ENCODE measurements at places on chromosomes 16 and 17. TPM values are rescaled to one million over a fixed set of nuclear protein-coding genes. Genes with fewer than 3 reads are reported as not detected.

Gene SECTM1
- polyA plus RNA-seq, result 2.2 TPM

GRCh38 chr17:39625198-39625785, 1.5 kb upstream of the PPP1R1B start:
- no peak for DNase-seq
- no peaks in the 10 kb centered on the region for H3K36me3 ChIP-seq
- no peak overlapping the region for H3K27ac ChIP-seq
- peaks cover 48% of the 10 kb centered on the region for H3K27me3 ChIP-seq
- H3K4me1 ChIP-seq, result peaks cover 34% of the 10 kb centered on the region

GRCh38 chr17:7523033-7523432, 25.8 kb upstream of the TNFSF12 start:
- peaks cover 4% of the 10 kb centered on the region for H3K4me1 ChIP-seq
- no peaks in the 10 kb centered on the region for H3K36me3 ChIP-seq
- no peak overlapping the region for H3K27ac ChIP-seq
- H3K27me3 ChIP-seq, result no peaks in the 10 kb centered on the region

Gene TBX6
- polyA plus RNA-seq, result 0.06 TPM

DNA sequence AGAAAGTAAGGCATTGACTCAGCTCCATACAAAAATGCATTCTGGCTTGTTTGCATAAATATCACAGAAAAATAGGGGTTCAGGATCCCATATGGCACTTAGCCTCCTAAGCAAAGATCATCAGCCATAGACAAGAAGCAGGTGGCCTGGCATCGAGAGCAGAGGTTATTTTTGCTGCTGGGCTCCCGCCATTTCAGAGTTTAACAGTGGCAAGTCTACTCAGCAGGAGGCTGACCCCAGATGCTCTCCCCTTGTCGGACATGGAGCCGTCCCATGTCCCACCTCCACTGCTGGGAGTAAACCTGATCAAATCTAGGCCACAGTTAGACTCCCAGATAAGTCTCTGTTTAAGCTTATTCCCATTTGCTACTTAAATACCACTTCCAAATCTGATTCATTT, 269.1 kb downstream of the FTO start:
- H3K27me3 ChIP-seq, result no peaks in the 10 kb centered on the region
- no peak overlapping the region for H3K27ac ChIP-seq
- H3K4me1 ChIP-seq, result peaks cover 5% of the 10 kb centered on the region
- no peaks in the 10 kb centered on the region for H3K36me3 ChIP-seq

DNA sequence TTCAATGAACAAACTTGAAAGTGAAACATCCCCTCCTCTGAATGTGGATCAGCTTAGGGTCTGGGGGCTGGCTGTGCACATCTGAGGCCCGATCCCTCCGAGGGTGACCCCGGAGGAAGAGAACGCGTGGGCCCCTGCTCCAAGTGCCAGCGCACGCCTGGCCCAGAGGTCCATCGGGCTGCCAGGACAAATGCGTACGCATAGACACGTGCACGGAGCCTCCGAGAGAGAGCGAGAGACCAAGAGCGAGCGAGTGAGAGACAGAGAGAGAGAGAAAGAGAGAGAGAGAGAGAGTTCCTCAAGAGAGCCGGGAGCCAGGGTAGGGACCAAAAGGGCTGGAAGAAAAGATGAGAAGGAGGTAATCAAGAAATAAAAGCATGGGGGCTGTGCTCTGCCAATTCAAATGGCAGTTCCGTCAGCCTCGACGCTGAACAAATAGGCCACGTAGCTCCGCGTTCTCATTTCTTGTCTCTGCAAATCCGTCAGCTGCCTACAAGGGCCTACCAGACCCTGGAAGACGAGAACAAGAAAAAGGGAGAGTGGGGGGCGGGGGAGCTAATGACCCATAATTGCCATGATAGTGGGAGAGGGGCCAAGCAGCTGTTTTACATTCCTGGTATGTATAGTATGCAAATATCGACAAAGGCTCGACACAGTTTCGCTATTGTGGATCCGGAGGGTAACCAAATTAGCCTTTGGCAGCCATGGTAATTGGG, 435.3 kb upstream of the ZFHX3 start:
- no peak overlapping the region for H3K27ac ChIP-seq
- no peaks in the 10 kb centered on the region for H3K4me1 ChIP-seq
- no peaks in the 10 kb centered on the region for H3K36me3 ChIP-seq
- H3K27me3 ChIP-seq, result no peaks in the 10 kb centered on the region
- no peak for DNase-seq

DNA sequence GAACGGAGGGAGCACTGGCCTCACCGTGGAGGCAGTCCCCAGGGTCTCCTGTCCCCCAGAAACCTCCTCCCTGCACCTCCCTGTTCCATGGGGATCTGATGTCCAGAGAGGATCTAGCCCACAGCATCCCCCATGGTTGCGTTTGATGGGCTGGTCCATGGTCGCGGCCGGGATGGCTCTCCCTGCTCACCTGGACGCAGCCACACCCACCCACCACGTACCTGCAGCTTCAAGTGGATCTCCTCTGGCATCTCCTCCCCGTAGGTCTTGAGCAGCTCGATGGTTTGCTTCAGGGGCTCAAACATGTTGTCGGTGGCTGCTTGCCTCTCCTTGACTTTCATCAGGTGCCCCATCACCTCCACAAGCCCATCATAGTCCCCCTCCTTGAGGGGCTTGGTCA, 47.9 kb downstream of the DNAH17 start:
- H3K4me3 ChIP-seq, result no peak overlapping the region
- no peak for DNase-seq
- H3K4me1 ChIP-seq, result peaks cover 13% of the 10 kb centered on the region

DNA sequence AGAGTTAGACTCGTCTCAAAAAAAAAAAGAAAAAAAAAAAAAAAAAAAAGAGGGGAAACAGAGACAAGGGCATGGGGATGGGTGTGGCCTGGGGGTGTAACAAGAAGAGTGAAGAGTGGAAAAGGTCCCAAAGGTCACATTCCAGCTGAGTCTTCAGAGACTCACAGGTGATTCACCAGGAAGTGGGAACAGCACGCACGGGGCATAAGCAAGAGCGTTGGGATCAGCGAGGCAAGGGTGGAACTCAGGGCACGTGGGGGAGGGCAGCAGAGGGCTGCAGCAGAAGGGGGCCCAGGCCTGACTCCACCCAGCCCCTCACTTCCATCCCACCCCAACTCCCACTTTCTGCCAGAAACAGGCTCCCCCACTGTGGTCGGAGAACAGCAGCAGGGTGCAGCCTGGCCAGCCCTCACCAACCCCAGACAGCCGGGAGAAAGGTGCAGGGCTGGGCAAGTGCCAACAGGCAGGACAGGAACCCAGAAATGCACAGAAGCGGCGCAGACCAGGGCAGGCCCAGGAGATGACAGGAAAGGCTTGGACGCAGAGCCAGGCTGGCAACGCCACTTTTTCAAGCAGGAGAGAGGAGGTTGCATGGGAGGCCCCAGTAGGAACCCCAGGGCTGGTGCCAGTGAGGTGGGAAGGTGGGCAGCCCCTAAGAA, 3.3 kb downstream of the MEAK7 start:
- peak overlapping the region; percentile 91 for H3K27ac ChIP-seq
- peaks cover 53% of the 10 kb centered on the region for H3K36me3 ChIP-seq
- no peaks in the 10 kb centered on the region for H3K27me3 ChIP-seq
- H3K4me1 ChIP-seq, result peaks cover 66% of the 10 kb centered on the region

Gene PRR29
- polyA plus RNA-seq, result 0.01 TPM

- peaks cover 40% of the 10 kb centered on the region for H3K4me1 ChIP-seq
- no peak overlapping the region for H3K27ac ChIP-seq
- DNase-seq, result no peak
- no peaks in the 10 kb centered on the region for H3K27me3 ChIP-seq
Measured at GRCh38 chr17:77410470-77410869, 269.7 kb downstream of the SEC14L1 start.

GRCh38 chr16:81715358-81716196, 63.5 kb upstream of the PLCG2 start:
- H3K27ac ChIP-seq, result no peak overlapping the region
- DNase-seq, result no peak
- H3K27me3 ChIP-seq, result no peaks in the 10 kb centered on the region
- no peaks in the 10 kb centered on the region for H3K36me3 ChIP-seq
- no peak overlapping the region for H3K4me3 ChIP-seq

DNA sequence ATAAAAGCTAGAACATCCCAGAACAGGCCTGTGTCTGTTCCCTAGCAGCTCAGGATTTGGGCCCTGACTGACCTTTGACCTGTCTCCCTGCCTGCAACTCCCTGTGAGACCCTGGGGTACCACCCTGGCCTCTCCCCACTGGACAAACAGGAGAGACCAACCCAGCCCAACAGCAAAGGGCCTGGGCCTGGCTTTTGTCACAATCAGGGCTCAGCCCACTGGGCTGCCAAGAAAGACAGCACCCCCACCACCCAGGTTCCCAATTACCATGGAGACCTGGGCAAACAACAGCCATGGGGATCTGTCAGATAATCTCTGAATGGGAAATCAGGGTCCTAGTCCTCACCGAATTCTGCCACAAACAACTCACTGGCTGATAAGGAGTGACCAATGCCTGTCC, 11.1 kb downstream of the PLLP start:
- no peaks in the 10 kb centered on the region for H3K36me3 ChIP-seq
- peaks cover 32% of the 10 kb centered on the region for H3K4me1 ChIP-seq

GRCh38 chr16:86739808-86740207, 161.5 kb downstream of the FOXL1 start:
- peaks cover 5% of the 10 kb centered on the region for H3K4me1 ChIP-seq
- H3K27ac ChIP-seq, result no peak overlapping the region
- H3K27me3 ChIP-seq, result peaks cover 10% of the 10 kb centered on the region
- no peak for DNase-seq

DNA sequence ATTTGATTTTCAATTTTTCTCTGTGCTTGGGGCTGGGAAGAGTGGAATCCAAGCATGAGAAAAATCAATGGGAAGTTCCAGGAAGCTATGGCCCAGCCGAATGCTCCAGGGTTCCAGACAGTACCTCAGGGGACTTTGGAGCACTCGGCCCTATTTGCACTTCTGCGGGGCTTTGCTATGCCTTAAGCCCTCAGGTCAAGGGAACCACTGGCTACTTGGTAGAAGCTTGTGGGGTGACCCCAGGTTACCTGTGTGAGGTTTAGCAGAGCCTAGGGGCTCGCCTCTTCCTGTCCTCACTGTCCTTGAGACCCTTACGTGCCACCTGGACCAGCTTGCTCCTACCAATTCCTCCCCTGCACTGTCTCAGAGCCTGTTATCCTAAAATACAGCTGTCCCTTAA, 121.3 kb downstream of the MGAT5B start:
- H3K36me3 ChIP-seq, result no peaks in the 10 kb centered on the region
- H3K27ac ChIP-seq, result no peak overlapping the region
- H3K4me1 ChIP-seq, result no peaks in the 10 kb centered on the region
- DNase-seq, result no peak
- H3K4me3 ChIP-seq, result no peak overlapping the region

Gene NEUROD2
- polyA plus RNA-seq, result not detected

GRCh38 chr17:49055181-49055927, 58.2 kb downstream of the IGF2BP1 start:
- no peak for DNase-seq
- H3K4me3 ChIP-seq, result no peak overlapping the region
- no peaks in the 10 kb centered on the region for H3K27me3 ChIP-seq
- H3K27ac ChIP-seq, result no peak overlapping the region
- H3K4me1 ChIP-seq, result no peaks in the 10 kb centered on the region

DNA sequence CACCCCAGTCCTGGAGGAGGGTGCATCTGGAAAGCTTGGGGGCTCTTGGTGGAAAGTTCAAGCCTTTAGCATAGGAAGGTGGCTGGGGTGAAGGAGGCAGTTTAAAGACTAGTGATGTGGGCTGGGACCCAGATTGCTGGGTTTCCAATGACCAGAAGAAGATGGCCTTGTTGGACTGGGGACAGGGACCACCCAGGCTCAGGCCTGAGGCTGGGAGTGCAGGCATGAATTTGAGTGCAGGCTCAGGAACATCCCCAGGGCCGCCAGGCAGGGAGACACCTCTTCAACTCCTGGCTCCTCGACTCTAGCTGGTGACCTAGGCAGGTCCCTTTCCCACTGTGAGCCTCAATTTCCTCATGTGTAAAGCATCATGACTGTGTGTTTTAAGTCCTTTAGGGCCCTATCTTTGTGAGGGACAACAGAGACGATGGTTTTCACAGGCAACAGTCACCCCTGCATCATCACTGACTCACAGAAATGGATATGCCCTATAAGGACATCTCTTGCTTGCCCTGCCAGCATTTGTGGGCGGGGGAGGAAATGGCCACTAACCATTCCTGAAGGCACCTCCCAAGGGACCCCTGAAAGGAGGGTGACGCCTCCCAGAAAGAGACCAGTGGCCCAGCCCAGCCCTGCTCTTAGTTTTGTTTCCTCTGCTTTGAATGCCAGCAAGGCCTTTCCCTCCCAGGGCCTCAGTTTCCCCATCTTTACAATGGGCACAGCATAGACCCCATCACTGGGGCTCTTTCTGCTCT, 11.1 kb downstream of the NLRC5 start:
- H3K27ac ChIP-seq, result peak overlapping the region; percentile 69
- peaks cover 36% of the 10 kb centered on the region for H3K4me1 ChIP-seq
- no peak overlapping the region for H3K4me3 ChIP-seq

GRCh38 chr16:78385086-78385805, 285.8 kb downstream of the WWOX start:
- H3K4me3 ChIP-seq, result no peak overlapping the region
- no peak for DNase-seq
- no peak overlapping the region for H3K27ac ChIP-seq

DNA sequence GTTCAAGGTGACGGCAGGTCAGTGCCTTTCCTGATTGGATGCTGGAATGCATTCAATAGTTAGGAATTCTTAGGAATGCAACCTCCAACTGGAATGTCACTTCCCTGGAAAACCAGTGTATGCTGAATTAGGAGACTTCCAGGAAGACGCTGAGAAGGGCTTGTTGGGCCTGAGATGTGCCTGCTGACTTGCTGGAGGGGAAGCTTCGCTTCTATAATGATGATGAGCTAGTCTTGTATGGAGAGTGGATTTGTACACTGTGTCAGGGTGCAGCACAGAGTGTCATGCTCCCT, 45.6 kb downstream of the SMPD3 start:
- DNase-seq, result no peak
- H3K36me3 ChIP-seq, result no peaks in the 10 kb centered on the region
- no peaks in the 10 kb centered on the region for H3K4me1 ChIP-seq
- no peak overlapping the region for H3K4me3 ChIP-seq

- H3K4me3 ChIP-seq, result no peak overlapping the region
- H3K27ac ChIP-seq, result no peak overlapping the region
- no peak for DNase-seq
- H3K27me3 ChIP-seq, result peaks cover 22% of the 10 kb centered on the region
- H3K4me1 ChIP-seq, result peaks cover 5% of the 10 kb centered on the region
Measured at GRCh38 chr17:79272666-79273219, 198.1 kb downstream of the ENGASE start.

- H3K4me3 ChIP-seq, result no peak overlapping the region
- H3K36me3 ChIP-seq, result no peaks in the 10 kb centered on the region
- no peak overlapping the region for H3K27ac ChIP-seq
- H3K4me1 ChIP-seq, result no peaks in the 10 kb centered on the region
- DNase-seq, result no peak
Measured at GRCh38 chr17:10336393-10336792, 36.4 kb downstream of the MYH13 start.

- no peaks in the 10 kb centered on the region for H3K27me3 ChIP-seq
- H3K4me1 ChIP-seq, result no peaks in the 10 kb centered on the region
- no peak overlapping the region for H3K4me3 ChIP-seq
- H3K36me3 ChIP-seq, result peaks cover 45% of the 10 kb centered on the region
- no peak for DNase-seq
Measured at GRCh38 chr16:75630052-75630451, 7.0 kb upstream of the ADAT1 start.

Gene PRAC2
- polyA plus RNA-seq, result not detected

Measured in keratinocyte (primary cell).